ENCODE measurements at places on chromosomes 7 and 10.

DNA sequence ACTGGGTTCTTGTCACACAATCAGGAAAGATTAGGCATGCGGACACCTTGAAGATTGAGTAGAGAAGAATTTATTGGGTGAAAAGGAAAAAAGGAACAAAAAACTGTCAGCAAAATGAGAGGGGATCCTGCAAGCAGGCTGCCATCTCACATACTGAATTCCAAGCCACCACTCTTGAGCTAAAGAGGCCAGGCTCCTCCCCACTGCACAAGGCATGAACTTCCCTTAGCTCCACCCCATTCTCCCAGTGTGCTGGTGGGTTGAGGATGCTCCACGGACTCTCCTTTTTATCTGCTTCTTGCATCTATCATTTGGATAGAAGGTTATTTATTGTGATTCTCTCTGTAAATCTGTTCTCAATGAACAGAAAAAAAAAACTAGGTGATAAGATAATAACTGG is 79.6 kb downstream of the ANKRD7 start:
- DNase-seq = no peak

GRCh38 chr7:17545348-17545747 is 246.9 kb downstream of the AHR start:
- no peak for DNase-seq

DNA sequence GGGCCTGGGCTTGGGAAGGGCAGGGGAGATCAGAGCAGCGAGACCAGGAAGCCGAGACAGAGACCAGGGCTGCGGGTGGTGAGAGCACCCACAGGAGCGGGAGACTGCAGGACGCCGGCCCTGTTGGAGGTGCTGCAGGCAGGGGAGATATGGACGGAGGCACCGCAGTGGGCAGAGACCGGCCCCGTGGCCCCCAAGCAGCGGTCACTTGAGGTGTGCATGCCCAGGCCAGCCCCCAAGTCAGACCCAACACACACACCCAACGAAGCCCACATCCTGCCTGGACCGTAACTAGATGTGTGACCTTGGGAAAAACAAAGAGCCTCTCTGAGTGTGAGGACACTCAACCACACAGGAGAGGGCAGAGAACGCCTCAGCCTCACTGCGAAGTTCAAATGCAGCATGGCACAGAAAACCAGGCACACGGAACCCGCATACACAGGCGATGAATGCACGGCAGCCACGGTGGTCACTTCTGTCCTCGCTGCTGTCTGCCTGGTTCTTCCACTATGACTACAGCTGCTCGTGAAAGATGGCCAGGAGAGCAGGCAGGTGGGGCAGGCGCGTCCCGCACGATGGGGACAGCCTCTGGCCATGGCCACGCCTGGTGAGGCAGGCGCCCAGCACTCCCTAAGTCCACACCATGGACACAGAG is 214.7 kb downstream of the MAD1L1 start:
- DNase-seq = no peak

DNA sequence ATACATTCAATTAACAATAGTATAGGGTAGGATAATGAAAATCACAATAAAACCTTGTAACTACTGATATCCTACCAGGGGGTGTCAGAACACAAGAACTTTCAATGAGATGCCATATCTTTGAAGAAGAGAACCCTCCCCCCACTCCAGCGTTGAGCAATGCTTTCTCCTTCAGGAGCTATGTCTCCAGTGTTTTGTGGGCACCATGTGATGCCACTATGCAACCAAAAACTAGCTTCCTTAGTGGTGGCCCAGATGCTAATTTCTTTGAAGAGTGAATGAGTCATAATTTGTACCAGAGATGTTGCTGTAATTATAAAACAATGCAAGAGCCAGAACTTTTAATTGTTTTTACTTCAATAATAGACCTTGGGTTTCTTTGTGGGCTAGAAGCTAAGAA is 76.0 kb upstream of the ADO start:
- DNase-seq = no peak

GRCh38 chr10:74922921-74923320 is 96.5 kb downstream of the KAT6B start:
- DNase-seq = no peak

DNA sequence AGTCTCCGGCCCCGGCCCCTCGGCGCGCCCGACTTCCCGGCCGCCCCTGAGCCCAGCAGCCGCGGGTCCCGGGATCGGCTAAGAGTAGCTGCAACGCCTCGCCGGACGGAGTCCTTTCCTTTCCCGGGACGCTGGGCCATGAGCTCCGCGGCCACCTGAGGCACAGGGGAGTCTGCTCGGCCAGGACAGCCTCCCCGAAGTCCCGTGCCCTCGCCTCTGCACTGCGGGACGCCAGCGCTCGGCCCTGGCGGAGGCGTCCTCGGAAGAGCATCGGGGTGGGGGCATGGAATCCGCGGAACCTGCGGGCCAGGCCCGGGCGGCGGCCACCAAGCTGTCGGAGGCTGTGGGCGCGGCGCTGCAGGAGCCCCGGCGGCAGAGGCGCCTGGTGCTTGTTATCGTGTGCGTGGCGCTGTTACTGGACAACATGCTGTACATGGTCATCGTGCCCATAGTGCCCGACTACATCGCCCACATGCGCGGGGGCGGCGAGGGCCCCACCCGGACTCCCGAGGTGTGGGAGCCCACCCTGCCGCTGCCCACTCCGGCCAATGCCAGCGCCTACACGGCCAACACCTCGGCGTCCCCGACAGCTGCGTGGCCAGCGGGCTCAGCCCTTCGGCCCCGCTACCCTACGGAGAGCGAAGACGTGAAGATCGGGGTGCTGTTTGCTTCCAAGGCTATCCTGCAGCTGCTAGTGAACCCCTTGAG is 502 bp downstream of the SLC18A3 start:
- no peak for DNase-seq

- DNase-seq = no peak
Measured at GRCh38 chr7:29606287-29606721, 42.7 kb downstream of the PRR15 start.

DNA sequence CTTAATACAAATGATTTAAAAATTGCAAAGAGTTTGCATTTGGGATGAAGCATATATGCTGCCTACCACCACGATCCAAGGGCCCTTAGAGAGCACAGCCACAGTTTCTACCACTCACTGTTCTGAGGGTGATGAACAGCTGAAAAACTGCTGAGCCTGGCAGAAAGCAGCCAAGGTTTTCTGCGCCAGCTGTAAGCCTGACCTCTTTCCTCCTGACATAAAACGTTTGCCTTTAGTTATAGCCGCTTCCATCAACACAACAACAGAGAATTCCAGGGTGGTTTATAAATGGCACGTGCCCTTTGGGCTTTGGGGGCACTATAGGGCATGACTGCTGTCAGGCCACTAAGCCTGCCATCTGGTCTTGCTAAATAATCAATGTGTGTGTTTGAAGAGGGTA is 222.8 kb downstream of the RELN start:
- DNase-seq = no peak

- no peak for DNase-seq
Measured at GRCh38 chr10:121338206-121338980, 259.9 kb downstream of the FGFR2 start.

GRCh38 chr10:131911451-131911850 is 10.6 kb downstream of the PPP2R2D start:
- no peak for DNase-seq

DNA sequence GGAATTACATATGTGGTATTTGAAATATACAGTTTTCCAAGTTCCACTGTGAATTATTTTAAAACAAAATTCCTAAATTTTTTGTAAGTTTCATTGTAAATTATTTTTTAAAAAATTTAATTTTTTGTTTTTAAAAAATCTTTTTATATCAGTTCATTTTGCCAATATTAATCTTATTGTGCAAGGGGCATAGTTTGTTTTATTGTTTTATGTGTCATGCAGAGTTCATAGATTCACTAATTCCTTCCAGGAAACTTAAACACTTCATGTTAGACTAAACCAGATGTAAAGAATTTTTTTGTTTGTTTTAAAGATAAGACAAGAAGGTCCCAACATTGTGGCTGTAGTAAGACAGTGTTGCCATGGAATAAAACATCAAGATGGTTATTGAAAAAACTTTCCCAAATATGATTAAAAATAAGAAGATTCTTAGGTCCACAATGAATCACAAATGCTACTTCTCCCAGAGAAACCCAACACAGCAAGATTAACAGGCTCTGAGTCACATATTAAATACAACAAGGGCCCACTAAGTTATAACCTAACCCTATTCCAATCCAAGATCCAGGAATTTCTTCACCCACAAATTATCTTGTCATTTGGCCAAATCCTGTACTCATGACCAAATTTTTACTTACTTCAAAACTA is 464.7 kb upstream of the IGFBP3 start:
- DNase-seq = no peak

GRCh38 chr7:64603271-64603670 is 40.4 kb upstream of the ZNF680 start:
- DNase-seq = no peak

- DNase-seq = no peak
Measured at GRCh38 chr7:33707427-33707826, 197.9 kb upstream of the BMPER start.

- no peak for DNase-seq
Measured at GRCh38 chr10:16505161-16505560, 16.5 kb downstream of the C1QL3 start.

- DNase-seq = no peak
Measured at GRCh38 chr10:116690356-116691322, 51.7 kb downstream of the HSPA12A start.

- DNase-seq = no peak
Measured at GRCh38 chr10:71516890-71517289, 120.2 kb downstream of the CDH23 start.

- no peak for DNase-seq
Measured at GRCh38 chr7:78953726-78954363, 499.6 kb downstream of the MAGI2 start.

DNA sequence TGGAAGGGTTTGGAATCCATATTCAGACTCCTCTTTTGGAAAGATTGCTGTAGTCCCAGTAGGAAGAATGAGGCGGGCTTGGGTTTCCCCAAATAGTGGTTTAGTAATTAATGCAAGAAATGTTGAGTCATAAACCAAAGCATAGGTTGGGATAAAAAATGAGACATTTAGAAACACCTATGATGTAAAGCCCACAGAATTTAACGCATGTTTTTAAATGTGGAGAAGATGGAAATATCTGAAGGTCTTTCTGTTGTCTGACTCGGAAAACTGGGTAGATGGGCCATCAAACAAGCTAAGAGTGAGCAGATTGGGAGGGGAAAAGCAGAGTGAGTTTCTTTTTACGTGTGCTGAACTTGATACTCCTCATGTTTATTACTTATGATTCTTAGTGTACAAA is 62.2 kb downstream of the LANCL2 start:
- no peak for DNase-seq

DNA sequence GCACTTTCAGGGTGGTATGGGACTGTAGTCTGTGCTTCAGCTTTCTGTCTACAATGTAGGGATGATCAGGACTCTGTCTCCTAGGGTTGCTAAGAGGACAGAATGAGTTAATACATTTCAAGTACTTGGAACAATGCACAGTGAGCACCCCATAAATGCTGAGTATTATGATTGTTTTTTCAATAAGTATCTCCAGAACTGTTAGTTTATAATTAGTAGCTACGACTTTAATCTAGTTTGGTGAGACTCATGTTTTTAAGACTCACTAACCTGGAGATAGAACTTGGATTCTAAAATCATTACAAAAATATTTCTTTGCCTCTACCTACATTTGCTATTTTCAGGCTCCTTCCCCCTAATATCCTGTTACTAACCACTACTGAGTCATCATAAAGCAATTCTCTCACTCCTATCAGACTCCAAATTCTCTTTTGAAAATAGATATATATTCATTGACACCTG is 95.3 kb downstream of the CPED1 start:
- DNase-seq = no peak

GRCh38 chr10:19518109-19518508 is 298.1 kb upstream of the PLXDC2 start:
- DNase-seq = no peak

GRCh38 chr7:22563621-22564241 is 63.7 kb upstream of the STEAP1B start:
- no peak for DNase-seq

- no peak for DNase-seq
Measured at GRCh38 chr10:48235501-48235900, 39.0 kb downstream of the FRMPD2 start.

DNA sequence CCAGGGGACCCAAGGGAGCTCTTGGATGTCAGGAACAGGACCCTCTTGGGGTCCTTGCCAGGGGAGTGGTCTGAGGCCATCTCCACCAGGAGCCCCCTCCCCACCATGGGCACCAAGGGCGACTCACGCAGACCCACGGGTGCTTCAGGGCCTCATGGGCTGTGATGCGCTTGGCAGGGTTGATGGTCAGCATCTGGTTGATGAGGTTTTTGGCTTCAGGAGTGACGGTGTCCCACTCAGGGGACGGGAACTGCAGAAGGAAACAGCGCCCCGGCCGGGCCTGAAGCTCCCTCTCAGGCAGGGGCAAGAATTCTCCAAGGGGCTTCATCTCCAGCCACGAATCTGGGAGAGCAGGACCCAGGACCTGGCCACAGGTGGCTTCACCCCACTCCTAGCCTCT is 41.3 kb downstream of the YKT6 start:
- DNase-seq = no peak

GRCh38 chr7:151590071-151590849 is 70.6 kb upstream of the RHEB start:
- DNase-seq = no peak

DNA sequence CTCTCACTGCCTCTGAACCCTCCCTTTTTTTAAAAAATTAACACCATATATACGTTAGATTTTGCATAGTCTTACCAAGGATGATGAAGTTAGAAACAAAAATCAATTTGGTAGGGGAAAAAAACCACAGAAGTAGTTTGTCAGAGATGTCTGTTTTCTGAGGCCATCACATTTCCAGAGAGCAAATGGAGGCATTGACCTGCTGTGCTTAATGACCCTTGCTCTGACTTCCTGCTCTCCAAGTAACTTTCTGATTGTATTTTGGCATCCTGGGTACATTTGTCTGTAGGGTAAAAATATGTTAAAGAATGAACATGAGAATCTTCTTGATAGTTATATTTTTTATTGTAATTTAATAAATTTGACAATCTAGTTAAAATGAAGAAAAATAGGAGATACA is 140.2 kb downstream of the LCOR start:
- DNase-seq = no peak

DNA sequence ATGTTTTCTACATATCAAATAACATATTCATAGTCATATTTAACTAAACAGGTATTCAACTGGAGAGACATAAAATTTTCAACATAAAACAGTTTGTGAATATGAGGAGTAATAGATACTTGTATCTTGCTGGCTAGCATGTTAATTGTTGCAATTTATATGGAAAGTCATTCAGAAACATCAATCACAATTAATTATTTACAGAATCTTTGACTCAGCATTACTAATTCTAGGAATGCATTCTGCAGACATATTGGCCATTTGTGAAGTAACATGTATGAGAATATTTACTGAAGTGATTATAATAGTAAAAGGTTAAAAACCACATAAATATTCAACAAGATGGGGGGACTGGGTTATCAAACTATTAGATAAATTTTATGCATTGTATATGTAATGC is 203.7 kb downstream of the TSPAN12 start:
- no peak for DNase-seq

Measured in stimulated activated CD8-positive, alpha-beta memory T cell treated with anti-CD3 and anti-CD28 coated beads, Interleukin-4, amount 100 ng/mL, for 24 hours (primary cell).